ENCODE measurements at places on chromosomes 5 and 9.

DNA sequence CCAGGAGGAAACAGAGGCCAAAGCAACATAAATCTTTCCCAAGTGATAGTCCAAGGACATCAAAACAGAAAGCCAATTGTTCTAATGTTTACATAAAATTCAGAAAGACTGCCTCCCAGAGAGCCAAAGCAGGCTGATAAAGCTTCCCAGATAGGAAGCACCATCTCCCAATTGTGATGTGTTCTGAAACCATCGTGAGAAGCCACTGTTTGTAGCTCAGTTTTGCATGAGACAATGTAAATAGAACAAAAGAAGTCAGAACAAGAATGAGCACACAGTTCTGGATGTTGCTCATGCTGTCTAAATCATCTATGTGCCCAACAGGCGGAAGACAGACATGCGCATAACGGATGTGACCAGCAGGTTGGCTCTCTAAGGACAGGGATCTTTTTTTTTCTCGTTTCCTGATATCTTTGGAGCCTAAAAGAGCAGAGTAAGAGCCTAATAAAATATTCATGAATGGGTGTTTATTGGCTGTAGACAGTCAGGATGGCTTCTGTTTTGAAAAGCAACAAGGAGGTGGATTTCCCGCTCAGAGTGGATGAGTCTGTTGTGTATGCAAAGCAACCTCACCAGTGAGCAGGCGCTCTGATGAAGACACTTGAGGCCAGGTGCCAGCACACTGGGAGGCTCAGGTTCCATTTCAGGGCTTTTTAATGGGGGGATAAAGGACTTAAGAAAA, 113.6 kb downstream of the GNA14 start:
- no peak for DNase-seq

DNA sequence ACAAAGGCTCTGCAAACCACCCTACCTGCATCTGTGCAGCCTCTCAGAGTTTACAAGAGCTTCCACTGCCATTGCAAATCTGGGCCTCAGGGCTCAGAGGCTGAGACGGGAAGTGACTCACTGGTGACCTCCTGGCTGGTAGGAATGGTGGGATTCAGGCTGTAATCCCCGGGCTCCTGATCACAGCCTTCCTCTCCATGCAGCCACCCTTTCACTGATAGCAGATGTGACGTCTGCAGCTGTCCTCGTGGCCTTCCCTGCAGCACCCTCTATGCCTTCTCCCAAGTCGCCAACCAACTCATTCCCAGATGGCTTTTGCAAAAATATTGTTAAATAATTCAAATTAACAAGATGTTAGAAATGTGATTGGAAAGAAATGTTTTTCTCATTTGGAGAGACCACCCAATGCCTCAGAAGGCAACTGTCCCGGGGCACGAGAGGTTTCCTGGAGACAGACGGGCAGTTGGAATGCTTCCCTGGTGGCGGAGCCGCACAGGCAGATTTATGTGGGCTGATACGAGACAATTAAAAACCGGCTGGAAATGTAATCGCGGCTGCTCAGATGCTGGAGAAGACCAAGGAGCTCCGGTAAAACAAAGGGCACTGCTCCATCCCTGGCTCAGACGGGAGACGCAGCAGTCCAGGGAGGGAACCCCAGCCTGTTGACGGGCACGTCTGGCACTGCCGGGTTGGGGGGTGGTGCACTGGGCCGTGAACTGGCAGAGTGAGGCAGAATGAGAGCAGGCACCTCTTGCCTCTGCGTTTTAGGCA, 34.4 kb upstream of the SLC25A51 start:
- DNase-seq, result peak; percentile 86

- DNase-seq, result no peak
These were observed 178.4 kb upstream of the MVB12B start for GRCh38 chr9:126147936-126148870.

- DNase-seq, result no peak
These were observed 17.3 kb downstream of the KLHL3 start for GRCh38 chr5:137718611-137719010.

DNA sequence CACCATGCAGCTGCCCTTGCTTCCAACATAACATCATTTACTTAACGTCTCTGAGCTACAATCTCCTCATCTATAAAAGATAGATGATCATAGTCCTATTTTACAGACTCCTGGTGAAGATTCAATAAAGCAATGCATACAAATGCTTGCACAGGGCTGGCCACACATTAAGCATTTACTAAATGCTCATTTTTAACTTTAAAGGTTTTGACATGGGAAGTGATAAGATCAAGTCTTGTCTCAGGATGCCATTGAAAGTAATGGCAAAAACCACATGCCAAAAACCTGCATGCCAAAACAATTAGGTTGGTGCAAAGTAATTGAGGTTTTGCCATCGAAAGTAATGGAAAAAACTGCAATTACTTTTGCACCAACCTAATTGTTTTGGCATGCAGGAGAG, 181.2 kb upstream of the ADRA1B start:
- no peak for DNase-seq

GRCh38 chr5:67190861-67191260, 5.7 kb downstream of the CD180 start:
- DNase-seq, result no peak

- DNase-seq, result no peak
These were observed 521.3 kb downstream of the EFNA5 start for GRCh38 chr5:107149243-107150005.

- DNase-seq, result peak; percentile 8
These were observed 460.7 kb upstream of the MEF2C start for GRCh38 chr5:89343666-89344065.

DNA sequence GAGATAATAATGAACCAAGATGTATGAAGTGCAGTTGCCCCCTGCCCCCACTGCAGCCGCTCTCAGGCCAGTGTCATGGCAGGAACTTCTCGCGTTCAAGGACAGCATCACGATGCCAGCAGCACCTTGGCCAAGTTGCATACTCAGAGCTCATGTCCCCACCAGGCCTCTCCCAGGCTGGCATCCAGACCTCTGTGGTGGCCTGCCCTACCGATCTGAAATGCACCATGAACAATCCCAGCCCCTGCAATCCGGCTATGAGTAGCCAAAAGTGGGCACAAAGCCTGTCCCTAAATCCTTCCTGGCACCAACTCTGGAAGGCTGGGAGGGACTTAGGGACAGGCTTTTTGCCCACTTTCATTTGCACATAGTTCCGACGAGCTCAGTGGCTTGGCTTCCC, 140.9 kb downstream of the PAX5 start:
- DNase-seq, result no peak

DNA sequence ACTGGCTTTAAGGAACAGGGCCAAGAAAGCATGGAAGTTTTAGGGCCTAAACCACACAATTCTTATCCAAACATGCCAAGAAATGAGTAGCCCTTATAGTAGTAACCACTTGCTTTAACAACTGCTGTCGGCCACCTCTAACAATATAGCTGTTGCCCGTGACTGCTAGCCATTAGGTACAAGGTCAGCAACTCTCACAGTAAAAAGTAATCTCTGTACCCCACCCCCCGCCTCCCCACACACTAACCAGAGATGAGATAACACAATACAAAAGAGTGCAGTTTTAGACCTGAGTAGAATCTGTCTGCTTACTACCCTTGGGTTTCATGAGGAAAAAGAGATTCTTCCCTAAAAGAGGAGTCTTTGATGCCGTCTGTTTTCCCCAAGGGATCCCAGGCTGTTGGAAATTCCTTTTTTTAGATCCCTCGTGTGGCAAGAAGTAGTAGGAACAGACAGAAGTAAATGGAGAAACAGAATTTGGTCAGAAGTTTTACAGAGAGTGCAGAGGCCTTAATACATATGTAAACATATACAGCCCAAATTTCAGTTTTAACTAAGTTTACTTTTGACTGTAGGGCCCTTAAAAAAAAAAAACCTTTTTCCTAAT, 94.3 kb downstream of the WDR41 start:
- no peak for DNase-seq

GRCh38 chr5:90613918-90614504, 55.4 kb downstream of the ADGRV1 start:
- no peak for DNase-seq

- no peak for DNase-seq
These were observed 65.6 kb downstream of the IL6ST start for GRCh38 chr5:55929020-55929799.

DNA sequence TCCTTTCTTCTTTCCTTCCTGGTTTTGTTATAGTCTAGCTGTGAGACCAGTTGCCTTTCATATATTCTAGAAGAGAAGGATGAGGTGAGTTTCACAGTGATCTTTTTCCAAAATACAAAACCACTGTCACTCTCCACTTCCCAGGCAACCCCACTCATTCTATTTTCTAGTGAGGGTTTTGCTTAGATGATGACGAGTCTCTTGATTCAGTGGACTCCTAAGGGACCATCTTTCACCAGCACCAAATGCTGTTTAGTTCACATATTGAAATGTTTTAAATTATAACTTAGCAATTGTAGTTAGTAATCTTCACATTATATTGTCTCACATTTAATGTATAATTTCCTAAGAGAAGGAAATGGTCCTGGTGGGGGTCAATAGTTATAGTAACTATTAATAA, 25.2 kb downstream of the PIK3R1 start:
- no peak for DNase-seq

- no peak for DNase-seq
These were observed 70.0 kb downstream of the MTREX start for GRCh38 chr5:55377810-55378209.

GRCh38 chr9:86201474-86202337, 57.8 kb downstream of the C9orf153 start:
- DNase-seq, result no peak

- no peak for DNase-seq
These were observed 464.5 kb downstream of the CSNK1G3 start for GRCh38 chr5:123976379-123977033.

DNA sequence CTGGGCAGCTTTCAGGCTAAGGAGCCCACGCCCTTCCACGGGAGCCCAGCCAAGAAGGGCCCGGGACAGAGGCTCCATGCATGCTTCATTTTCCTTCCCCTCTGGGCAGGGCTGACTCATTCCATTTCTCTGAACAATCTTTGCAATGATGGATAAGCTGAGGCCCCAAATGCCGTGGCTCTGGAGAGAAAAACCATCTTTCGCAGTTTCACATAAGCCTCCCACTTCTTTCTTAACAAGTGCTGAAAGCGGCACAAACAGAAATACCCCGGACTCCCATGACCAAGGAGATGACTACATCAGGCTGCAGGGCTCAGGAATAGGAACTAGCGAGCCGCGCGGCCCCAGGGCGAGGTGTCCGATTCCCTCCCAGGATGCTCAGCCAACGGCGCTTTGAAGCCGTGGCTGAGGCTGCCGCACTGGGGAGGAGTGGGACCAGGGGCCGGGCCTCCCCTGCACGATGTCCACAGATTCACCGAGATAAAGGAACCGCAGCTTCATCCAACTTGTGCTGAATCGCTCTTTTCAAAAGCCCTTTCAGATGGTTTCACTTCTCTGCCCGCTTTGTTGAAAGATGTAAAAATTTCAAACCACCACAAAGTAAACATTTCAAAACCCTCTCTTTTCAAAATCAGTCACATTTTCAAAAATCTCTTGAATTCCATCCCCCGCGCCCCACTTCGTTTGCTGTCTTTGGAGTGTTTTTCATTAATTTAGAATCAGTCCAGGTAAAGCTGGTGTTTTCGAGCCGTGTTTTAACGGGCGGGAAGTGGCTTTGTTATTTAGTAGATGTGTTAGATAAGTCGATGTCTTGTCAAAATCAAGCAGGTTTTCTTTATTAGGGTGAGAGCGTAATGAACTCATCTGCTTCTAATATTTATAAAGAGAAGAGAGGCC, 96.5 kb upstream of the LMX1B start:
- DNase-seq, result peak; percentile 83

- peak; percentile 96 for DNase-seq
These were observed 35.6 kb downstream of the GPR21 start for GRCh38 chr9:123069010-123069481.

- DNase-seq, result no peak
These were observed 26.0 kb upstream of the LIFR start for GRCh38 chr5:38582293-38582974.

- DNase-seq, result no peak
These were observed 42.4 kb downstream of the EXD3 start for GRCh38 chr9:137380606-137381005.

DNA sequence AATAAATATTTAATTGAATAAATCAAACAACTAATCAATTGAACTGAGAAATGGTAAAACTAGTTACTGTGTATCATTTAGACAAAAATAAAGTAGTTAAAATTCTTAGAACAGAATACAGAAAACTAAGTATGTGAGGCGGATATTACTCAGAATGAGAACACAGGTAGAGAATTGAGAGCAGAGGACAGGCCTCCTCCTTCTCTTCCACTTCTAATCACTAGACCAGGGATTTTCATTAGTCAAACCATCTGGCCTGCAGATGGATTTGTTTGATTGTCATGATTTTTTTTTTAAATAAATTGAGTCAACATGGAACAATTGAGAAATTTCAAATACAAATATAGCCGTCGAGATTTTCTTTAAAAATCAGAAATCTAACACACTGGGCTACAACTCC, 198.6 kb upstream of the HMHB1 start:
- no peak for DNase-seq

- DNase-seq, result peak; percentile 66
These were observed 62.0 kb downstream of the DROSHA start for GRCh38 chr5:31469886-31470285.

DNA sequence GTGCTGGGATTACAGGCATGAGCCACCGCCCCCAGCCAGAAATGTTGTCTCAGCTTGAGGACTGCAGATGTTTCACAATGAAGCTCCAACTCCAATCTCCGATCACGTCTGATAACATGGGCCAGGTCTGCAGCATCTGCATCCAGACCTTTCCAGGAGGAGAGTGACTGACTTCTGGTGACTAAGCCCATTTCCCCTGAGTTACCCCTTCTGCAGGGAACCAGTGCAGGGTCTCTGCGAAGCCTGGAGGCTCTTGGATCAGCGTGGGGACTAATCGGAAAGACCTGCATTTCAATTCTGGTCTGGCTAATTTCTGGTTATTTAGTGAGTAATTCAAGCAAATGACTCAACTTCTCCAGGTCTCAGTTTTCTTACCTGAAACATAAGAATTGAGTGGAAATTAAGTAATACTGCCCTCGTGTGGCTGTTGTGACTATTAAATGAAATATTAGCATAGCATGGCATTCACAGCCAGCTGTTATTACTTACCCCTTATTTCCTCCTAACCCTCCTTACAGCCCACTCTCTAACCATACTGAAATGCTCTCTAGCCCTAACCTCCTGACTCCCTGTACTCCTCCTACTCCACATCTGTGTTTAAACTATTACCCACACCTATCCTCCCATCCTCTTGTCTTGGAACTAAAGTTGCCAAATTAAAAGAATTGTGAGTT, 2.2 kb upstream of the GNPDA1 start:
- DNase-seq, result peak; percentile 69

DNA sequence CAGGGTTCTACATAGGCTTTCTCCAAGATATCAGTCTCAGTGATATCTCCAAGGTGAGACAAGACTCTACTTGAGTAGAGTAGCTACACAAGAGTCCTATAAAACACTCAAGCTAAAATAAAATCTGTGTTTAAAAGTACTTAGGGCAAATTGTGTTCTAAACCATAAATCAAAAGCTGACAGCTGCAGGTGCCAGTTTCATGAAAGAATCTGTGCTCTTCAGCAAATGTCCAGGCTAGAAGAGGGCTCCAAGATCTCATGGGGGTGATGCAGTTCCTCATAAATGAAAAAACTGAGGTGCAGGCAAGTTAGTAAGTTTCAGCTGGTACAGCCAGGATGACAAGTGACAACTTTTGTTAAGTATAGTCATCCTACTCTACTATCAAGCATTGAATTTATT, 142.8 kb upstream of the TNPO1 start:
- no peak for DNase-seq

Measured in iris pigment epithelial cell (primary cell).